ENCODE measurements at places on chromosomes 1 and 21. TPM values are rescaled to one million over a fixed set of nuclear protein-coding genes. Genes with fewer than 3 reads are reported as not detected.

MPZL1 gene
- 55.5 TPM for total RNA-seq

TMEM51 gene
- total RNA-seq = 12.1 TPM

CD247 gene
- not detected for total RNA-seq

CADM3 gene
- total RNA-seq = 1.0 TPM

GFI1 gene
- 0.11 TPM for total RNA-seq

DAB1 gene
- not detected for total RNA-seq

IGSF5 gene
- total RNA-seq = 0.11 TPM

MIXL1 gene
- not detected for total RNA-seq

ZBTB21 gene
- total RNA-seq = 8.3 TPM

HTR6 gene
- total RNA-seq = not detected

CCDC27 gene
- total RNA-seq = not detected

NBPF12 gene
- 3.6 TPM for total RNA-seq

FNDC10 gene
- 3.3 TPM for total RNA-seq

BLZF1 gene
- total RNA-seq = 32.8 TPM

LIN9 gene
- 12.3 TPM for total RNA-seq

LORICRIN gene
- not detected for total RNA-seq

EVA1B gene
- 72.8 TPM for total RNA-seq

MRPS6 gene
- total RNA-seq = 30.7 TPM

ILF2 gene
- total RNA-seq = 295 TPM

ORC1 gene
- total RNA-seq = 15.6 TPM

CD48 gene
- total RNA-seq = not detected

TEX38 gene
- not detected for total RNA-seq

HSD3B2 gene
- not detected for total RNA-seq

HSPA6 gene
- not detected for total RNA-seq

SERTAD4 gene
- total RNA-seq = 0.06 TPM

SASS6 gene
- total RNA-seq = 8.8 TPM

TNFSF18 gene
- total RNA-seq = 0.90 TPM

RNF186 gene
- not detected for total RNA-seq

LAMC2 gene
- total RNA-seq = 3.5 TPM

MAPKAPK2 gene
- 49.4 TPM for total RNA-seq

KRTAP19-3 gene
- not detected for total RNA-seq

TMCC2 gene
- 2.8 TPM for total RNA-seq

SLFNL1 gene
- total RNA-seq = 0.17 TPM

MPC2 gene
- 39.1 TPM for total RNA-seq

WDR64 gene
- not detected for total RNA-seq

SESN2 gene
- 17.4 TPM for total RNA-seq

LCE3D gene
- total RNA-seq = 0.32 TPM

CYYR1 gene
- 0.71 TPM for total RNA-seq

NME7 gene
- 29.9 TPM for total RNA-seq

TTLL10 gene
- total RNA-seq = not detected

CENPF gene
- total RNA-seq = 199 TPM

ALPL gene
- 138 TPM for total RNA-seq

GSTM1 gene
- total RNA-seq = 1.1 TPM

OLFM3 gene
- not detected for total RNA-seq

KDF1 gene
- not detected for total RNA-seq

NOL9 gene
- total RNA-seq = 21.7 TPM

OPTC gene
- not detected for total RNA-seq

OPN3 gene
- total RNA-seq = 34.5 TPM

TMPRSS2 gene
- not detected for total RNA-seq

RNU1-2 gene
- total RNA-seq = not detected

RAB25 gene
- total RNA-seq = not detected

Data from LHCN-M2 (cell line).